SK-N-DZ (cell line): ENCODE measurements at places on chromosomes 2 and 18.

- no peak for DNase-seq
These were observed 46.5 kb upstream of the ZSWIM2 start for GRCh38 chr2:186895451-186895850.

DNA sequence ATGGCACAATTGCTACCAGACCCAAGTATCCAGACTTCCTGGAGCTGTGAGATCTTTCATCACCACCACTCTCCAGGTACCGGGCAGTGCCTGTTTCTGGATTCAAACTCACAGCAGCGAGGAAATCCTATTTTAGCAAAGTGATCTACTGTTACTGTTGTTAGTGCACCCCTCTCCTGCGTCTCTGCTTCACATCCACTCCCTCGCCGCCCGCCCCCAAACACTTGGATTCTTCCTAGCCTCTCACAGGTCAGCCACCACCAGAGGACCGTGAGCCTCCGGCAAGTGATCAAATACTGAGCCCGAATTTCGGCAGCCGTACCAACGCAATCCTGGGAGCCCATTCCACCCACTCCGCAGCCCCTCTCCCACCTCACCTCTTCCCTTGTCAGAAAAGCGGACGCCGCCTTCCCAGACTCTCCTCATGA is 519 bp downstream of the METTL4 start:
- DNase-seq = no peak

GRCh38 chr2:74457549-74458131 is 598 bp upstream of the WBP1 start:
- DNase-seq = peak; percentile 76

DNA sequence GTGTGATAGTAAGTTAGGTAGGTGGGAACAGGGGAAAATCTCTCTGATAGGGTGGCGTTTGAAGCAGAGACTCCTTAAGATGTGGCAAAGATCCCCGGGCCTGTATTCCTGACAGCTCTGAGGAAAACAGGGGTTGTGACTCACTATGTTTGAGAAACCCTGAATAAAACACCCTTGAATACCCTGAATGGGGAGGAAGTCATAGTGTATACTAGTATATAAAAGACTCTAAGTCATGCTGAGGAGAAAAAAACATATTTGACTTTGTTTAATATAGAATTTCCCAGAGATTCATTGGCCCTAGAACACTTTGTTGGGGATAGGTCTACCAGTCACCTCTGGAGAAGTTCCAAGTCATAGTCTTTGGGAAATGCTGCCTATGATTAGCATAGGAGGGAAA is 590.9 kb downstream of the IRS1 start:
- no peak for DNase-seq

GRCh38 chr2:100606726-100607343 is 44.0 kb downstream of the PDCL3 start:
- DNase-seq = peak; percentile 36

DNA sequence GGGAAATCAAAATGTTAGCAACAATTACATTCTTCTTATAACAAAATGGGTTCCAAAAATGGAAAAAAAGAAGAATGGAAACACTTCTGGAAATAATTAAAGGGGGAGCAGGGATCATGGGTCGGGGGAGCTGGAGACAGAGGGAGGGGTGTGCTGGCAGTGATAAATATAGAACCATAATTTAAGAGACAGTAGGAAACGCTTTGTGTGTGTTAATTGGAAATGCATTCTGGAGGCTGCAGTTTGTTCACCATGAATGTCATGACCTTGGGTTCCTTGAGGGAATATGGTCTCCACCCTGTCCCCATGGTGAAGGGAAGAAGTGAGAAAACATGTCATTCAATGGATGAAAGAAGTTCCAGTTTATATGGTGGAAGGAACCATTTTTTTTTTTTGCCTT is 540.7 kb downstream of the TNS1 start:
- no peak for DNase-seq

GRCh38 chr2:100038011-100038410 is 104.4 kb downstream of the AFF3 start:
- peak; percentile 44 for DNase-seq

GRCh38 chr2:201579536-201579935 is 63.8 kb downstream of the TMEM237 start:
- DNase-seq = no peak

GRCh38 chr2:25213229-25213628 is 44.8 kb upstream of the POMC start:
- no peak for DNase-seq

GRCh38 chr2:137165968-137166367 is 400.6 kb downstream of the THSD7B start:
- no peak for DNase-seq

- DNase-seq = no peak
These were observed 73.0 kb downstream of the COMMD1 start for GRCh38 chr2:61978522-61978921.

- no peak for DNase-seq
These were observed 43.6 kb downstream of the SPRED2 start for GRCh38 chr2:65388596-65389390.

DNA sequence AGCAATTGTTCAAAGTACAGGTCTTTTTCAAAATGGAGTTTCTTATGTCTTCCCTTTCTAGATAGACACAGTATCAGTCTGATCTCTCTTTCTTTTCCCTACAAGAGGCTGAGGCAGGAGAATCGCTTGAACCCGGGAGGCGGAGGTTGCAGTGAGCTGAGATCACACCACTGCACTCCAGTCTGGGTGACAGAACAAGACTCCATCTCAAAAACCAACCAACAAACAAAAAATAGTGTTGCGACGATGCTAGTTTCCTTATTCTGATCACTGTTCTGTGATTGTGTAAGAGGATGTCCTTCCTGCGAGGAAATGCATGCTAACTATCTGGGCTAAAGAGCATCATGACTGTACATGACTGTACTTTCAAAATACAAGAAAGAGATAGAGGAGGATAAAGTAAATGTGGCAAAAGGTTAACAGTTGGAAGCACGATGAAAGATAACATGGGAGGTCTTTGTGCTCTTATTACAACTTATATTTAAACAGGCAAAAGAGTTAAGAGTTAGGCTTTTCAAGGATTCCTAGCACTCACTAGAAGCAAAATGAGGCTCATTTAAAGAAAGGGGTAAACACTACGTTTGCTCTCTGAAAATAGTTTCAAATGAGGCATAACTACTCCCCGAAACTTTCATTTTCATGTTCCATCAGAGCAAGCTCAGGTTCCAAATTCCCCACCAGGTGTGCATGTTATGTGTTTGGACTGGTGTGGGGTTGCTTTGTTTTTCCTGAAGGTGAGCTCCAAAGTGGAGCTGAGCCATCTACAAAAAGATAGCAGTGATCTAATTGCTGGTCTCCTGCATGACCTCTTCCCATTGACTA is 23.8 kb downstream of the SOWAHC start:
- DNase-seq = no peak

GRCh38 chr2:229910147-229910831 is 11.5 kb downstream of the TRIP12 start:
- DNase-seq = no peak

DNA sequence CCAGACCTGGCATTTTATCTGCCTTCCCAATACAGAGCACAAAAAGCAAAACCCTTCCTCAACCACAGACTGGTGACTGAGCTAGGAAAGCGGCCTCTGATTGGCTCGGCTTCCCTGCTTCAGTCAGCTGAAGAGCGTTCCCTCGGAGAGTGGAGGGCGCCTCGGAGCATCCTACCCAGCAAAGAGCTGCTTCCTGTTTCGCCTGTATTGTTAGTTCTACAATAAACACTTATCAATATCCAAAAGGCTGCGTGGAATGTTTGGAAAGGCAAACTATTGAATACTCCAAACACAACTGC is 125.0 kb downstream of the CACNB4 start:
- DNase-seq = peak; percentile 75

- no peak for DNase-seq
These were observed 93.5 kb upstream of the ITPRID2 start for GRCh38 chr2:181798022-181798421.

- no peak for DNase-seq
These were observed 147.4 kb downstream of the CERS6 start for GRCh38 chr2:168603439-168603961.

DNA sequence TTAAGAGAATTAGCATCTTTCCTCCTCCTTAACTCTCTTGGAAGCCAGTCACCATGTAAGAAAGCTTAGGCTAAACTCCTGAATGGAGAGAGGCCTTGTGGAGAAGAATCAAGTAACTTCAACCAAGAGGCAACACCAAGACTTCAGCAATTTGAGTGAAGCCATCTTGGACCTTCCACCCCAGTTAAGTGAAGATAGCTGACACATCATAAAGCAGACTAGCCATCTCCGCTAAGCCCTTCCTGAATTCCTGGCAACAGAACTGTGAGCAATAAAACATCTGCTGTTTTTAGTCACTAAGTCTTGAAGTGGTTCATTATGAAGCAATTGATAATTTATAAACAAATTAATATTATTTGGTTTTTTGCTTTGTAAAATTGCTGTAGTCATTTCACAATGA is 1.5 kb upstream of the ZNF397 start:
- DNase-seq = no peak

- DNase-seq = peak; percentile 81
These were observed 464 bp upstream of the TLX2 start for GRCh38 chr2:74513605-74514367.

GRCh38 chr2:10863837-10864236 is 47.9 kb upstream of the KCNF1 start:
- no peak for DNase-seq

DNA sequence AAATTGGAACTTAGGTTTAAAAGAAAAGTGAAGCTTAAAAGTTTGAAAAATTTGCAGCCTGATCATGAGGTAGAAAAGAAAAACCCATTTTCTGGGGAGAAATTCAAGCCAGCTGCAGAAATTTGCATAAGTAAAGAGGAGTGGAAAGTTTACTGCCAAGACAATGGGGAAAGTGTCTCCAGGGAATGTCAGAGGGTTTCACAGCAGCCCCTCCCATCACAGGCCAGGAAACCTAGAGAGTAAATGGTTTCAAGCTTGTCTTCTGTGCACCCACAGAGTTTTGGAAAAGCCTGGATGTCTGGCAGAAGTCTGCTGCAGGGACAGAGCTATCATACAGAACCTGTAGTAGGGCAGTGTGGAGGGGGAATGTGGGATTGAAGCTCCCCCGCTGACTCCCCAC is 254.0 kb upstream of the FSIP2 start:
- DNase-seq = no peak

DNA sequence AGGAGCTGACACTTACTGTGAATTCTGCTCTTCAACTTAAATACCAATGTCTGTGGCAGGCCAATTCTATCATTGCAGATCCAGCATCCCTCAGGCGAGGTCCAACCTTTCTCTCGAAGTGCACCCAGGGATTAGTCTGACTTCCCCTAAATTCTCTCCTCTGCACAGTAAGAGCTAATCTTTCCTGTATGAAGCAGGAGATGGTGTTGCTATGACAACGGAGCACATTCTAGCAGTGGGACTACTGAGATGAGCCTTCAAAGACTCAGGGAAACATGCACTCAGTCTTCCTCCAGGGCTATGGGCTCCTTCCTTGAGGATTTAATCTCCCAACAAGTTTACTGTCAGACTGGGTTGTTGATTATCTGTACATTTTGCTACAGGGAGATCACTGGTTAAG is 176.3 kb downstream of the NOL4 start:
- DNase-seq = peak; percentile 30

GRCh38 chr2:173831312-173832229 is 133.6 kb downstream of the SP3 start:
- DNase-seq = peak; percentile 50

GRCh38 chr2:11342551-11343367 is 1.7 kb downstream of the ROCK2 start:
- DNase-seq = peak; percentile 12

DNA sequence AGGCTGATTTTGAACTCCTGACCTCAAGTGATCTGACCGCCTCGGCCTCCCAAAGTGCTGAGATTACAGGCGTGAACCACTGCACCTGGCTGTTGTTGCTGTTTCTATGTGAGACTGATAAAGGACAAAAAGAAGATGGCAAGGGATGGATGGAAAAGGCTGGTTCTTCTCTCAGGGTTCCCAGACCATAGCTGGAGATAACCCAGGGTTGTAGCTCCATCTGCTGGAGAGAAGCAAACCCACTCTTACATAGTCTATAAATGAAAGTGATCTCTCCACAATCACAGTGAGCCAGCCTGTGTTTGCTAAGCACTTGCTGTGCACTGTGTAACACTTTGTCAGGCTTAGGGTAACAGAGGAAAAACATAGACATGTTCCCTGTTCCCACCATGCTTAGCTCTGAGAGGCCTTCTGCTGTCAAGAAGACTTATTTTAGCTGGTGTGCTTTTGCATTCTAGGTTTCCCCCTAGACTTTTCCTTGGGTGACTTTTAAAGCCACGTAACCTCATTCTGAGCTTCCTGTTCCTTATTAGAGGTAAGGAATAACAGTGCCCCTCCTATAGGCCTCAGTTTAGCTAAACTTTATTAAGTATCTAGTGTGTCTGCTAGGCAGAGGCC is 49.7 kb downstream of the LIMS1 start:
- peak; percentile 77 for DNase-seq

- no peak for DNase-seq
These were observed at the start of gene SLC4A3 for GRCh38 chr2:219627103-219628100. Gene SLC4A3 (plus strand): TSS chr2:219627630. CDS start chr2:219627993, 363 bp downstream.

- DNase-seq = peak; percentile 27
These were observed 800.1 kb downstream of the SATB2 start for GRCh38 chr2:198657512-198658121.

DNA sequence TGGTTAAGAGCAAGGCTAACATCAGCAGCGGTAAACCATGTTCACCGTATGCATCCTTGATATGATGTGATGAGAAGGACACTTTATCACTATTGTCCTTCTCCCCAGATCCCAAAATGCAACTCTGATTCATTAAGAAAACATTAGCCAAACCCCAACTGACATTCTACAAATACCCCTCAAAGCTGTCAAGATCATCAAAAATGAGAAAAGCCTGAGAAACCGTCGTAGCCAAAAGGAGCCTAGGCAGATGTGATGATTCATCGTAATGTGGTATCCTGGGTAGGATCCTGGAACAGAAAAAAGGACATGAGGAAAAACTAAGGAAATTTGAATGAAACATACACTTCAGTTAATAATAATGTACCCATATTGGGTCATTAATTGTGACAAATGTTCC is 67.3 kb upstream of the ST6GAL2 start:
- DNase-seq = no peak

GRCh38 chr2:88608184-88608583 is 19.1 kb downstream of the EIF2AK3 start:
- no peak for DNase-seq

DNA sequence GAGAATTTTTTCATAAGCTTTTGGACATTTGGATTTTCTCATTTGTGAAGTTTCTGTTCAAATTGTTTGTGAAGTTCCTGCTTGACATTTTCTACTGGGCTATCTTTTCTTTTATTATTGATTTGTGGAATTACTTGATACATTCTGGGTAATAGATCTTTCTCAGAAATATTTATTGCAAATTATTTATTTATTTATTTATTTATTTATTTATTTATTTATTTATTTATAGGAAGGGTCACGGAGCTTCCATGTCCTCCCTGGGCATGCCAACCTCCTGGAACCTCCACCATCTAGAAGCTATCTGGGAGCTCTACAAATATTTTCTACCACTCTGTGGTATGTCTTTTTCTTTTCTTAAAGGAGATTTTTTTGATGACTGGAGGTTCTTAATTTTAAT is 25.7 kb upstream of the SERPINB7 start:
- no peak for DNase-seq
